ENCODE measurements at places on chromosomes 13 and 19.
A peak's percentile ranks its signal among the peaks of the same experiment; 100 is the strongest.

GRCh38 chr19:15169541-15170285 is 31.1 kb downstream of the NOTCH3 start:
- no peak for DNase-seq

- DNase-seq: no peak
Measured at GRCh38 chr13:111521030-111521429, 200.6 kb downstream of the TEX29 start.

GRCh38 chr13:108621462-108621861 is 7.9 kb upstream of the MYO16 start:
- DNase-seq: no peak

GRCh38 chr13:46896341-46897137 is at the start of gene HTR2A:
HTR2A (minus strand) TSS chr13:46897053; CDS start chr13:46895906, 1,147 bp downstream.
- DNase-seq: peak; percentile 19

DNA sequence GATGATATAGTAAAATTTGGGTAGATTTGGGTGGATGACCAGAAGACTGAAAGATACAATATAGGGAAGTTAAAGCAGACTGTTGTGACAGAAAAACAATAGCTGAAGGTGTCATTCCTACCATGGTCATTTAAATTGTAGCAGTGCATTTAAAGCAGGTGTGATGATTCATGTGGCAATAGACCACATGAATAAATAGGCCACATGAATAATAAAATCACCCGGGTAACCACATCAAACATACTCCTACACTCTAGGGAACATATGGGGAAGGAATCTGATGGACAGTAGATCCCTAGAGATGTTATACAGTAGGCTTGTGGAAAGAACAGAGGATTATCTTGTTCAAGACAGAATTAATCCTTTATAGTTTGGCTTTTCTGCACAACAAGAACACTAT is 392.6 kb downstream of the SLITRK5 start:
- no peak for DNase-seq

DNA sequence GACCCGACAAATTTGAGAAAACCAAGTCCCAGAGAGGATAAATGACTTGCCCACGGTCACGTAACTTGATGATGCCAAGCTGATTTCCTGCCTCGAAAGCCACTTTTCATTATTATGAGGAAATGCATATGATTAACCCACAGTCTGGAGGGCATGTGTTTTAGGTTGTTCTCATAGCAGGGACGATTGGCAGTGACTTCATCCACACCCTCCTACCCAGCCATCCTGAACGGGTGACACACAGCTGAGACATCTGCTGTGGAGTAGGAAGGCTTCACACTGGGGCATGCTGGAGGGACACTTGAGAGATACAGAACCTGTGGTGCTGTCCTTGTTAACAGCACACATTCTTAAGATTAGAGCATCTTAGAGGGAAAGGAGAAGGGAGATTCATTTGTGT is 65.4 kb upstream of the WDFY2 start:
- DNase-seq: peak; percentile 37

DNA sequence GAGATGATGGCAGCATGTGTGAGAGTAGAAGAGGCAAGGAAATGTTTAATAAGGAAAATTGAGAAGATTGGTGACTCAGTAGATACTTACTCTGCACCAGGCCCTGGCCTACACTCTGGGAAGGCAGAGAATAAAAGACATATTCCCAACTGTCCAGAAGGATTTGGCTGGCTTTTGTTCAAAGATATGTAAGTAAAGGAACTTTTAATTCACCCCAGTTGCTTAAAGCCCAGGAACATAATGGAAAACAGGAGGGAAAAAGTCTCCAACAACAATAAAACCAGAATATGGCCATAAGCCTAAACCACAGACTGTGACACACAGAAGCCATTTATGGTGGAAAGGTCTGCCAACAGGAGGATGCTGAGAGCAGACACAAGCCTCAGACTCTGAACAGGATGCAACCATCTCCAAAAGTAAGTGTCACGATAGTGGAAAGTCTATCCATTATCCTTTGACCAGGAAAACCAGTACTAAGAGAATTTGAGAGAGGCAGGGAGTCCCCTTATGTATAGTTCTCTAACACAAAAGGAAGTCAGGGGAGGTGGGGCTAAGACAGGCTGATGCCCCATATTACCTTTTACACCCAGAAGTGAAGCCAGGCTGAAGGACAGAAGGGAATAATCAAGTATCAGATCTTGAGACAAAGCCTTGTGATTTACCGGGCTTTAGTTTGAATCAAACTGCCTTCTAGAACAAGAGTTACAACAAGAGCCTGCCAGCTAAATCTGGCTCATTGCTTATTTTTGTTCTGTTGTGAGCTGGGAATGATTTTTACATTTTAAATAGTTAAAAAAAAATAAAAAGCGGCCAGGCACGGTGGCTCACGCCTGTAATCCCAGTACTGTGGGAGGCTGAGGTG is 169.5 kb upstream of the STARD13 start:
- DNase-seq: no peak

GRCh38 chr13:41006978-41007743 is 12.0 kb downstream of the ELF1 start:
- DNase-seq: no peak

DNA sequence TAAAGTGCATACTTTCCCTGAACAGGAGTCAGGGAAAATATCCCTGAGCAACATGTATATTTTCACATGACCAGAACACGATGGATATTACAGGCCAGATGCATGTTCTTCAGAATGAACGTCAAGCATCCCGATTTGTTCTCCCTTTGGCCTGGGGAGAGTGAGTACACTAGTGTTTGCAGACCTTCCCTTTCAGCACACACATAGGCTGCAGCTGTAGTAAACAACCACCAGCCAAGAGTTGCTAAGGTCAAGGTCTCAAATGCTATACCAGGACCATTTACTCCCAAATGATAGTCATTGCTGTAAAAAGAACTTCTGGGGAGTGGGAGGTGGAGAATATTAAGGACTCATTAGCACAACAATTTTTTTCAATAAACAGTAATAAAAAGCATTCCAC is 3.0 kb downstream of the KLF12 start:
- no peak for DNase-seq

GRCh38 chr19:14031719-14032480 is at the start of gene IL27RA:
IL27RA (plus strand) TSS chr19:14031762; CDS start chr19:14031873, 111 bp downstream.
- DNase-seq: peak; percentile 15

DNA sequence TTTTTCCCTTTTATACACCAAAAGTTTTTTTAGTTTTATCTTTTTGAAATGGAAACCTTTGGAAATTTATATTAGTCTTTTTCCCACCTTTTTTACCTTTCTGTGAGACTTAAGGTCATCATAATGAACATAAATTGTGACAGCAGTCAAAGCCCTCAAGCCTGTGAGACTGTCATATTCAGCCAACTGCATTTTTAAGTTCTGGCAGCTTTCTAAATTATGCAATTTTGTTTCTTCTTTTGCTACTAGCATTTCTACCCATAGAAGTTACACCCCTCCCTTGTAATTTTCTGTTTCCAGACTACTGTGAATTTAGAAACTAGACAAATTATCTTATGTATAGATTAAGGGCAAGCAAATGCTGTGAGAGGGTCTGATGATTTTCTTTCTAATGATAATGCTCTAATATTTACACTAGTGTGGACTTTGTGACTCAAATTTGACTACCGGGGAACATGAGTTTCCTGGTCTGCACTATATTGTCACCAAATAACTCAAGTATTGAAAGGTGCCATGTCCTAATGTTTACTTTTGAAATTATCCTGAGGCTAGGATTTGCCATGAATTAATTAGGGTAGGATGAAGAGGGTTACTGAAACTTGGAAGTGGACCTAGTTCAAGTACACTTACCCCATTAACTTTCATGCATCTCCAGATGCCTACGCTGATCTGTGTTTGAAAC is 43.7 kb downstream of the FRY start:
- DNase-seq: no peak

DNA sequence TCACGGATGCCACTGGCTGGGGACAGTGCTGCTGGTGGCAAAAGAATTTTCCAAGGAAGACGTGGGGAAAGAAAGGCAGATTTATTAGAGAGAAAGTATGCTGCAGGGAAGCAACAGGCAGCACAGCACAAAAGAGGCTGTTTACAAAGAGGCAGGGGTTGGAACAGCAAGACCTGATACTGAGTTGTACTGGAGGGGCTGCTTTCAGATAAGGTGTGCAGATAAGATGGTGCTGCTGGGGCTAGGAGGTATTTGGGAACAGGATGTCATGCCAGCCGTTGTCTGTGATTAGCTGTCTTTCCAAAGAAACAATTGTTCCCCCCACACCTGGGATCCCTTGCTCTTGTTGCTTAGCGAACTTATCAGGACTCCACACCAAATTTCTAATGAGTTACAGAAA is 2023.3 kb upstream of the PCDH20 start:
- no peak for DNase-seq

DNA sequence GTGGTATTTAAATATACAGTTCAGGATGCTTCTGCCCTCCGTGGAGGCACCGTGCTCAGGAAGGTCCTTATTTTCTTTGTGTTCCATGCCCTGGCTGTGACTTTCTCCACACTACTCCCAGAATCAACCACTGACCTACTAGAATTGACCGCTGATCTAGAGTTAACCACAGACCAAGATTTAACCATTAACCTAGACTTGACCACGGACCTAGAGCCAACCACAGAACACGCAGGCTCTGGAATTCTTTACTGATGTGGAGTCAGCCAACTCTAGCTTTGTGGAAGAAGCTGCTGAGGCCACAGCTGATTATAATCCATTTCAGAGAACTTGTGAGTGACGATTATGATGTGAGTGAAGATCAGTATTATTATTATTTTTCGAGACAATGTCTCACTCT is 18.0 kb downstream of the GTF2F2 start:
- no peak for DNase-seq

GRCh38 chr19:12792853-12793289 is 1.6 kb downstream of the JUNB start:
- no peak for DNase-seq

DNA sequence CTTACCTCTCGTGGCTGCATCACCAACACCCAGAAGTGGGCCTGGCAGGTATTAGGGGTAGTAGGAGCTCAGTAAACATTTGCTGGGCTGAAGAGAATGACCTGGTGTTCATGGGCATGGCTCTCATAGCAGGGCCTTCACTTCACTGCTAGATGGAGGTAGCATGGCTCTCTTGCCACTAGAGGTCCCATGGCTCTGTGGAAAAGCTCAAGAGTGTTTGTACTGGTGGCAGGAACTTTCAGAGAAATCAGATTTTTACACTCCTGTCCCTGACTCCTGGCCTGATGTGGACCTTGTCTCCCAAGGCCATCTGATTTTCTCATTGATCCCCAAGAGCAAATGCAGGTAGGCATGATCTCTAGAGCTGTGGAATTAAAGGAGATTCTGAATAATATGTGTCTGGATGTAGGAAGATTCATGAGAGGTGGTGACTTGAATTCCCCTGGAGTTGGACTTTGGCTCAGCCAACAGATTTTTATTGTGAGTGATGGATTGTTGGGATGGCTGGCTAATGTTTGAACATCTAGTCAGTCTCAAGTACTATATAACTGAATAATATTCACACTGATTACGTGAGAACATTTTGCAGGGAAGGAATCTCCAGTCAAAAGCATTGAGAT is 5.7 kb downstream of the ZNF574 start:
- DNase-seq: peak; percentile 43

GRCh38 chr13:93004919-93005318 is 221.7 kb upstream of the GPC6 start:
- DNase-seq: peak; percentile 4

GRCh38 chr19:11814029-11814699 is at the start of gene ZNF440:
ZNF440 (plus strand) TSS chr19:11814273; CDS start chr19:11814448, 175 bp downstream.
- DNase-seq: peak; percentile 96

DNA sequence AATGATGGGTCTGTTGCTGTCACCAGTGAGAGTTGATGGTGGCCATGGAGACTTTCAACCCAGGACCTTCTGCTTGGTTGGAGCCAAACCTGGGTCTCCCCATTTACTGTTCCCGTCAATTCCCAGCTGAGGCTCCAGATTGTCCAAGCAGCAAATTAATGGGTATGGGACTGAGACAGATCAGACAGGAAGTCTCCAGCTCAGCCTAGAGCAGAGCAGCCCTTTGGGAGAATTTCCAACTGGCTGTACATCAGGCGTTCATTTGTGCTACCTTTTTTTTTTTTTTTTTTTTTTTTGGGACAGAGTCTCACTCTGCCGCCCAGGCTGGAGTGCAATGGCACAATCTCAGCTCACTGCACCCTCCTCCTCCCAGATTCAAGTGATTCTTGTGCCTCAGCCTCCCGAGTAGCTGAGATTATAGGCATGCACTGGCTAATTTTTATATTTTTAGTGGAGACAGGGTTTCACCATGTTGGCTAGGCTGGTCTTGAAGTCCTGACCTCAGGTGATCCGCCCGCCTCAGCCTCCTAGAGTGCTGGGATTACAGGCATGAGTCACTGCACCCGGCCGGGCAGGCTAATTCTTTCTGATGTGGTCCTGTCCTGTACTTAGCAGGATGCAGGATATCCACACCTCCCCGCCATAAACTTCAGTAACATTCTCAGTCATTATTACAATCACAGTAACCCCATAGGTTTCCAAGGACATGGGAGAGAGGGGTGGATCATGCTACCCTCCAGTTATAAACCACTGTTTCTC is 9.3 kb downstream of the MAP3K10 start:
- no peak for DNase-seq

DNA sequence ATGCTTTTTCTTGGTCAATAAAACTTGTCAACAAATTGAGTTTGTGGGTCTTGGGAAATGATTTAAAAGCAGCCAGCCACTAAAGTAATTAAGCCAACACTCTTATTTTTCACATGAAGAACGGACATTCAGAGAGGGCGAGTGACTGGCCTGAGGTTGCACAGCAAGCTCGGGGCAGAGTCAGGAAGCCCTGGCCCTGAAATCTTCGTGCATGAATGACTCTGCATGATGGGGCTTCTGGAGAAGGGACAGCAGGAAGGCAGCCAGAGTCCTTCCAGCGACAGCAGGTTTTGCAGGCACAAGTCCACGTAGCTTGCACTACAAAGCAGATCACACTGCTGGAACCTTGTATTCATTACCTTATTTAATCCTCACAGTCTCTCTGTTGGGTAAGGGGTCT is 232.5 kb downstream of the ZNF536 start:
- no peak for DNase-seq

GRCh38 chr19:46717716-46718143 is 816 bp upstream of the PRKD2 start:
- no peak for DNase-seq

- no peak for DNase-seq
Measured at GRCh38 chr13:113152984-113153809, 5.3 kb upstream of the PROZ start.

DNA sequence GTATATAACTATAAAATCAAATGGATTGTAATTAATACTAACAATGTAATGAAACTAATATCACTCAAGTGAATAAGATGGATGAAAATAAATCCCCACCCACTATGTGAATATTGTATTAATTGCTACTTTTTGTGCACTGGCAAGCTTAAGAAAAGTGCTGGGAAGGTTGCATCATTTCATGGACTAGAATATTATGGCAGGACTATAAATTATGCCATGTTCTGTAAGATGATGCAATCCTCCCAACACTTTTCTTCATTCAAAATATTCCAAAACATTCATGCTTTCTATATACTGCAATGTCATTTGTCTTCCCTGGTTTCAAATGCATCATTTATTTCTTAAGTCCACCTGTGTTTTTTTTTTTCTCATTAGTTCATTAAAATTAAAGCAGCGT is 457.6 kb upstream of the GPC6 start:
- no peak for DNase-seq

- peak; percentile 6 for DNase-seq
Measured at GRCh38 chr13:109451726-109452125, 334.7 kb downstream of the IRS2 start.

Measured in brain microvascular endothelial cell (primary cell).